ENCODE measurements at places on chromosomes 12 and 14.

- no peak for DNase-seq
Measured at GRCh38 chr14:72524295-72524629, 369.6 kb downstream of the DPF3 start.

DNA sequence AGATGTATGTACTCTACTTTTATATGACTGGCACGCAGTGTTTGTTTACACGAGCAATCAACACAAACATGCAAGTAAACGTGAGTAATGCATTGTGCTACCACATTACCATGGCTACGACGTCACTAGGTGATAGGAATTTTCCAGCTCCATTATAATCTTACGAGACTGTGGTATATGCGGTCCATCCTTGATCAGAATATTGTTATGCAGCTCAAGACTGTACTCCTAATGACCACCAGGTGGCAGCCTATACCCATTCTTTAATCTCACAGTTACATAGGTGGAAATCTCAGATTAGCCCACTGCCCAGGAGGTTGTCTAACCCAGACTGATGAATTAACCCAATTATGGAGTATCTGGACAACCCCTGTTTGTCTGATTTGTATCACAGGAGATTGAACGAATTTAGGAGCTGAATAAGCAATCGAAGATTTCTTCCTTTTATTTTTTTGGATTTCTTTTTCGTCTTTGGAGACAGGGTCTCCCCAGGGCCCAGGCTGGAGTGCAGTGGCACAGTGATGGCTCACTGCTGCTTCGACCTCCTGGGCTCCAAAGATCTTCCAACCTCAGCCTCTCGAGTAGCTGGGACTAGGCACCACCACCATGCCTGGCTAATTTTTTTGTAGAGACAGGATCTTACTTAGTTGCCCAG is 8.7 kb upstream of the TESPA1 start:
- DNase-seq, result peak; percentile 2

DNA sequence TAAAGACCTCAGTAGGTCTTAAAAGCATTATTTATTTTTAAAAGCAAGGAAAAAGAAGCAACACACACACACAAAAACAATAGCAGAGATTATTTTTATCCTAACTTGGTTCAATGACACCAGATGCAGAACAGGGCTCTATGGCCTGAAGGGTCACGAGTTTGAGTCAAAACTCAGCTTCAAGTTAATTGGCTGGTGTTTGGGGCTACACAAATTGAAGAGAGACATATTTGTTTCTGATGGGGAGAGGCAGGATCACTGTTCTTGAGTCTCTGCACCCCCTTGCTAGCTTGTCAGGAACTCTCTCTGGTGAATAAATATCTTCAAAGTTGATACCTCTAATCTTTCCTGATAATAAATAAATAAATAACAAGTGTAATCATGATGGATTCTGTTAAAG is 466.1 kb downstream of the PRKD1 start:
- DNase-seq, result no peak

DNA sequence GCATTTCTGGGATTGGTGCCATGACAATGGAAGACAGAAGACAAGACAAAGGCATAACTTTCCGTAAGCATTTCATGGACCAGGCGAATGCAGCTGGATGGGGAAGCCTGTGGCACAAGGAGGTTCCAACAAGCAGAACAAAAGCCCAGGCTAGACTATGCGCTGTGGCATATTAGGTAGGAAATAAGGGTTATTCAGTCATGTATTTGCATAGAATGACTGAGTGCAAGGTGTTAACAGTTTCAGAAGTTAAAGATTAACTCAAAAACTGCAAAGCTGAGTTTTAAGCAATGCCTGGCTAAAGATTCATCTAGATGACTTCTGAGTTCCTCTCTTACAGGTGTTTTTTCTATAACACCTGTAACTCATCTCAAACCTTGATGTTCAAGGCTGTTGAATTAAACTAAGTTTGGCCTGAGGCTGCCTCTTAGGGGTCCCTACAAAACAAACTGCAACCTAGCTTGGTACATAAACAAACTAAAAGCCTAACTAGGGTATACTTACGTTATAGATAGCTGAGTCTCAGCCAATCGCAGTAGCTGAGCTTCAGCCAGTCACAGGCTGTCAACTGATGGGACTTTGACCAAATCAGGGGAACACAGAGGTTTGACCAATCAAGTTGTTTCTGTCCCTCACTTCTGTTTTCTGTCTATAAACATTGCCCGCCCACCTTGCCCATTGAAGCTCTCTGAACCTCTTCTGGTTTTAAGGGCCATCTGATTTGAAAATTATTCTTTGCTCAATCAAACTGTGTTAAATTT is 52.2 kb upstream of the PLBD1 start:
- no peak for DNase-seq

GRCh38 chr14:24849471-24849870 is 200.5 kb downstream of the STXBP6 start:
- DNase-seq, result no peak

DNA sequence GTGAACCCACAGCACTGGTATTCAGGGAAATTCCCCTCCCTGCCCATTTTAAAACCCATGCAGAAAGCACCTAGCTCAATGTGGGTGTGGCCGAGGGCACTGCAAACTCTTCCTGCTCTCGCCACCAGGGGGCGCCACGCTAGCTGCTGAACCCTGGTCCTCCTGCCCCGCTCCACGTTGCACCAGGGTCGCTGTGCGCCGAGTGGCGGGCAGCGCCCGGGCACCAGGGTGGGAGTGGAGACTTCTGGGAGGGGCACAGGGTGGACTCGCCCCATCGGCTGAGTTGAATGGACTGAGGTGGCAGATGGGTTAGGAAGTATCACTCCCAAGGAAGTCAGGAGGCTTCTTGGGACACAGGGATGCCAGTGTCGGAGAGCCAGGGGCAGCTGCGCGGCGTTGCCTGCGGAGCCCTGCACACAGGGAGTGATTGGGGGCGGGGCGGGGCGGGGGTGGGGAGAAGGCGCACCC is 48.1 kb upstream of the BCL11B start:
- DNase-seq, result no peak

DNA sequence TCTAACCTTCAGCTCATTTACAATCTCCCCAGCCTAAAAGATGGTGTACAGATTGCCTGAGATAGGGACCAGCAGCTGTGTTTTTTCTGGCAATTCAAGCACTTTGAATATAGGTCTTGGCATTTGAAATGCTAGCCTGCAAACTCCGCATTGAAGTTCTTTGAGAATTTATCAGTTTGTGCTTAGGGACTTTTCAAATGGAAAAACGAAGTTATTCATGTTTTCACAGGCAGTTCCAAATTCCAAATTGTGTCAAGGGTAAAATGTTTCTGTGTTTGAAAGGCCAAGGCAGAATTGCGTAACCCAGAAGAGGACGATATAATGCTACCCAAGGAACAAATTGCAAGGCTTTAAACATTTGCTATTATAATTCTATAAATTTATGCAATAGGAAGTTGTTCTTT is 168.9 kb upstream of the RASSF8 start:
- no peak for DNase-seq

- no peak for DNase-seq
Measured at GRCh38 chr12:54338698-54339296, 13.9 kb downstream of the COPZ1 start.

- DNase-seq, result peak; percentile 65
Measured at GRCh38 chr14:69260190-69260860, 367 bp downstream of the GALNT16 start.

DNA sequence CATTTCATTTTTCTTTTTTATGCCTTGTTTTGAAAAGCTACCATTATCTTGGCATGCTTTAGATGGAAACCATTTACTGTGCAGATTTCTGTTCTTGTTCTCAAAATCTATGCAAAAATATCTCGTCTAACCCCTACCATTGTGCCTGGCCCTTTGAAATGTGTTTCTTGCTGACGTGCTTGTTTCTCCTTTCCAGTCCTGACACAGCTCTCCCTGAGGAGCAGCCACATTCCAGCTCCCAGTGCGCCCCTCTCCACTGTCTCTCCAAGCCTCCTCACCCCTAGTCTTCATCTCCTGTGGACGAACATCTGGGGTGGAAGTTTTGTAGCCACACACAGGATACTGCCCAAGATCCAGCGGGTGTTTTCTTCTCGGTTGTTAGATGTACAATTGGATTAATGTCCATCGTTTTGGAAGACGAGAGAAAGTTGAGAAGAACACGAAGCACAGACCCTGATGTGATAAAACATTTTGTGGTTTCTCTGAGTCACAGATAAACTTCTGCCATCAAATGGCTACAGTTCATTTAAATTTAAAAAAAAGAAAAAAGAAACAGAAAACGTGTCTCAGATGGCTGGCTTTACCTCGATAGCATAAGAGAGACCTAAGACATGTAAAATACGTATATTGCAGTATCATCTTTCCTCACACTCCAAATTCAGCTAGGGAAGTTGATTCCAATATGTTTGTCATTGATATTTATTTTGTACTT is 21.9 kb upstream of the FGD4 start:
- no peak for DNase-seq

DNA sequence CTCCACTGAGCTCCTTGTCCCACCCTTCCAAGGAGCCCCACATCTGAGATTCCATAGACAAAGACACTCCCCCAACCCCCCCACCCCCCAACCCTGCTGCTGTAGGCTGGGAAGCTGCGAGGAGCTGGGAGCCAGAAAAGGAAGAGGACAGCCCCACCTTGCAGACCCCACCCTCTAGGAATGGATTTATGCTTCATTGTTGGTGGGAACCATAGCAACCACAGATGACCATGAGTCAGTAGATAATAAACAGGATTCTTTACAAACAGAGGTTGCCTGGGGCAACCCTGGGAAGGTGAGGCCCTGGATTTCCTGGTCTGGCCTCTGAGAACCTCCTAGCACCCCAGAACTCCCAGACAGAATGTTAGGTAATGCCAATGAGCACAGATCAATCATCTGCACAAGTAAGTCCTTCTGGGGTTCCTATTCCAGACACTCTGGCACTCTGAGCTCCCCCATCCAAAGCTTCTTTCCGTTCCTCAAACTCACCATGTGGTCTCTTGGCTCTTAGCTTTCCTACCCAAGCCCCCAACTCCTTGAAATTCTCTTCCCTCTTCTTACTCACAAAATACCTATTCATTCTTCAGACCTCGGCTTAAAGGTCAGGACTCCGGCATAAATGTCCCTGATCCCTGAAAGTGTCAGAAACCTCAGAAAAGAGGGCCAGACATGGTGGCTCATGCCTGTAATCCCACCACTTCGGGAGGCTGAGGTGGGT is 15.2 kb upstream of the PLEKHG6 start:
- DNase-seq, result peak; percentile 14

DNA sequence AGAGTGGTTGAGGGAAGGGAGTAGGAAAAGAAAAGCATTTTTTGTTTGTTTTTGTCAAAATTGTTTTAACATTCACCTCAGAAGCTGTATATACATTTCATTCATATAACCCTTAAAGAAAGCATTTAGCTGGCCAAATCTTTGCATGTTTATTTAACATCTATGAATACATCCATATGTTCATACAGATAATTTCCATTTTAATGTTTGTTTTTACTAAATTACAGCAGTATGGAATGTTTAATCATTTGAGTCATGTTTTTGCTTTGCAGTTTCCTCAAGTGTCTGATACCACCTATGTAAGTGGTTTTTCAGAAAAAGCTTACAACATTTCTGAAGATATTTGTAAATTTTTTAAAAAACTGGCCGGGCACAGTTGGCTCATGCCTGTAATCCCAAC is 84.3 kb upstream of the ATF1 start:
- DNase-seq, result no peak

DNA sequence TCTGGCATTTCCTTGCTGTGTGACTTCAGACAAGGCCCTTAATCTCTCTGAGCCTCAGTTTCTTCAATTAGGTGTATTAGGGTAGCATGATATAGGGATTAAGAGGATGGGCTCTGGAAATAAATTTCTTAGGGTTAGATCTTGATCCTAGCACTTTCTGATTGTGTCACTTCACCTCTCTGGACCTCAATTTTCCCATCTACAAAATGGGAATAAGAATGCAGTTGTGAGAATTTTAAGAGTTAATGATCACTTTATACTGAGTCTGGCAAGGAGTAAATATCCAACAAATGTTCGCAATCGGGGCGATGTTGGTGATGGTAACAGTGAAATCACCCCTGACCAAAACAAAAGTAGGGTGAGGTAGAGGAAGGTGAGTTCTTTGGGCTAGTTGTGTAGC is 4.0 kb downstream of the RPH3A start:
- DNase-seq, result no peak

DNA sequence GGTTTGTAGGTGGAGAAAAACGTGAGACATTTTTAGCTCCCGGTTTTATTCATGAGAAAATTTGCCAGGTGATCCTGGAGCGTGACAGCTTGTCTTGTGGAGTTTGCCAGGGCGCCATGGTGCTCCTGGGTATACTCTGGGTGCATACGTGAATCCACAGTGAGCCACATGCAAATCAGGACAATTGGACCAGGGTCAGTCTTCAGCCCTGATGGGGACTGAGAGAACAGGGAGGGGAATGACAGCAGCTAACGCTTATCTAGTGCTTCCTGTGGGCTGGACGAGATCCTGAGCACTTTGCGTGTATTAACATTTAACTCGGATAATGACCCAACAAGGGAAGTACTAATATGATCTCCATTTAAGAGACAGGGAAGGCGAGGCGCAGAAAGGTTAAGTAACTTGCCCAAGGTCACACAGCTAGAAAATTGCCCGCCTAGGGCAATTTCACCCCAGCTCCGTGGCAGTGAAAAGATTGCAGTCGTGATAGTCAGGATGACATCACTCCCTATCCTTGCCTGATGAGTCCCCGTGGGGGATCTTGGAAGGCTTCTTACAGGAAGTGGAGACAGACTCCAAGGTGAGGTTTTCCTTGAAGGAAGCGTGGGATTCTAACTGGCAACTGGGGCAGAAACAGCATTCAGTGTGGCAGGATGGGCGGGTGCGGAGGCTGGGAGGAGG is 118.4 kb upstream of the NCOR2 start:
- no peak for DNase-seq

GRCh38 chr12:99619389-99620158 is 28.0 kb upstream of the GARIN6 start:
- DNase-seq, result no peak

DNA sequence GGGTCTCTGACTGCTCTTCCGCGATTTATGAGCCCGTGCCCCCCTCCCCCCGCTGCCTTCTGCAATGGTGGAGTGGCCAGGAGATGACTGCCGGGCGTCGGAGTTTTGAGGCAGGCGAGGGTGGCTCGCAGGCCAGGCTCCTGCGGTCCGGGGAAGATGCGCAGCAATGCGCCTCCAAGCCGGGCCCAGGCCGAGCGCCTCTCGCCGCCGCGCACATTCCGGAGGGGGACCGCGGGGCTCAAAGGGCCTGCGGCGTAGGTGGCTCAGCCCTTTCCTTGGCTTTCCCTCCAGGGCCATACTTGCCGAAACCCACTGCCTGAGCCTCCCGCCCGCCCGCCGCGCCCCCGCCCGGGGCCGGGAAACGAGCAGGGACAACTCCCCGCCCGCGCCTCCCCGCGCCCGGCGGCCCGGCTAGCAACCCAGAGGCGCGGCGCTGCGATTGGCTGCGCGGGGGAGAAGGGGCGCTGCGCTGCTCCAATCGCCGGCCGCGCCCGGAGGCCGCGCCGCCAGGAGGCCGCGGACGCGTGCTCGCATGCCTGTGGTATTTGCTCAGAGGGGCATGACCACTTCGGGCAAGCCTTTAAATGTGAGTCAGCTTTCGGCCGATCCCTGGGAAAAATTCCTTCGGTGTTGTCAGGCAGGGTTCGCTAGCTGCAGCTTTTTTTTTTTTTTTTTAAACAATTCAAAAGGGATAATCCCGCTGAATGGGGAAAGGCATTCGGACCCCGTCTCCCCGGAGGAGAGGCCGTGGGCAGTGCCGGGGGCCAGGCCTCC is 157.9 kb upstream of the PARP11 start:
- DNase-seq, result peak; percentile 46
